HT1080 (cell line): ENCODE measurements at places on chromosomes 7 and 10. TPM values are rescaled to one million over a fixed set of nuclear protein-coding genes. Genes with fewer than 3 reads are reported as not detected.

DNA sequence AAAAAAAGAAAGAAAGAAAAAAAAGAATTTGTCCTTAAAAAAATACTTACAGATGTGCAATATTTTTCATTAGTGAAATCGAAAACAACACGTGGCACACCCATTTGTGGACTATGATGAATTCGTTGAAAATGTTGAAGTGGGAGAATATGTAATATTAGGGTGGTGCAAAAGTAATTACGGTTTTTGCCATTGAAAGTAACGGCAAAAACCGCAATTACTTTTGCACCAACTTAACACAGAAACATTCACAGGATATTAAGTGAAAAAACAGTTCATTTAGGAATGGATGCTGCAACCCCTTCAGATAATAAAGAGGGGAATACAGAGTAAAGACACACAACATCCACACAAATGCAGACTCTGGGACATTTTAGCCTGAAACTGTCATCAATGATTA is 96.0 kb downstream of the CALN1 start:
- DNase-seq = no peak

GRCh38 chr7:17234030-17234397 is 64.4 kb upstream of the AHR start:
- no peak for DNase-seq

- DNase-seq = no peak
These were observed 400.7 kb downstream of the GATA3 start for GRCh38 chr10:8455181-8455580.

- peak; percentile 45 for DNase-seq
These were observed 840.3 kb downstream of the CNTNAP2 start for GRCh38 chr7:146956853-146957252.

- DNase-seq = no peak
These were observed 268.4 kb upstream of the SLC26A5 start for GRCh38 chr7:103714376-103714927.

GRCh38 chr7:133861876-133862275 is 265.3 kb upstream of the LRGUK start:
- no peak for DNase-seq

GRCh38 chr10:93680412-93681047 is 21.9 kb downstream of the FRA10AC1 start:
- peak; percentile 37 for DNase-seq

DNA sequence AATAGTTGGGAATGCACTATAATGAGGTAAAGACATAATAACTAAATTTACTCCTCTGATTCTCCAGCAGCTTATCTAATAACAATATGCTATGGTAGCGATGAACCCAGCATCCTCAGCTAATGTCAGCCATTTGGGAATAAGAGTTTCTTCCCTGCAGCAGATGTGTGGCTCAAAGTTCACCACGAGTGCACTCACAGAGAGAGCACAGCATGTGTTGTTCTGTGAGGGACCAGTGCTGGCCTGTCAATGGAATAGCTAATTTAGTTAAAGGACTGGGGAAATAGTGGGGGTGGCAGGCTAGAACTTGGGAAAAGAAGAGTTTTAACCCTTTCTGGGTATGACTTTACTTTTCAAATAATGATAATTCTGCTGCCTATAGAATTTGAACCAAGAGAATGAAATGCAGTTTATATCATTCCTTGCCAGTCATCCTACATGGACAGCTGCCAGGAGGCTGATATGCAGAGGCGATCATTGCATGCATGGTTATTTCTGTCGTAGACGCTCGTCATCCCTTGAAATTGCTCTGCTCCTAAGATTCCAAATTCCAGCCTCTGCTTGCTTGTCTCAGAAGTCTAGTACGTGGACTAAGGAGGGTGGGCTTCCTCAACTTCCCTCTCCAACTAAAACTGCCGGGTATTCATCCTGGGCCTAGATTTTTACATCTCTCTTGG is 355.6 kb downstream of the RNLS start:
- no peak for DNase-seq

GRCh38 chr7:49714182-49714581 is 59.3 kb upstream of the VWC2 start:
- DNase-seq = no peak

DNA sequence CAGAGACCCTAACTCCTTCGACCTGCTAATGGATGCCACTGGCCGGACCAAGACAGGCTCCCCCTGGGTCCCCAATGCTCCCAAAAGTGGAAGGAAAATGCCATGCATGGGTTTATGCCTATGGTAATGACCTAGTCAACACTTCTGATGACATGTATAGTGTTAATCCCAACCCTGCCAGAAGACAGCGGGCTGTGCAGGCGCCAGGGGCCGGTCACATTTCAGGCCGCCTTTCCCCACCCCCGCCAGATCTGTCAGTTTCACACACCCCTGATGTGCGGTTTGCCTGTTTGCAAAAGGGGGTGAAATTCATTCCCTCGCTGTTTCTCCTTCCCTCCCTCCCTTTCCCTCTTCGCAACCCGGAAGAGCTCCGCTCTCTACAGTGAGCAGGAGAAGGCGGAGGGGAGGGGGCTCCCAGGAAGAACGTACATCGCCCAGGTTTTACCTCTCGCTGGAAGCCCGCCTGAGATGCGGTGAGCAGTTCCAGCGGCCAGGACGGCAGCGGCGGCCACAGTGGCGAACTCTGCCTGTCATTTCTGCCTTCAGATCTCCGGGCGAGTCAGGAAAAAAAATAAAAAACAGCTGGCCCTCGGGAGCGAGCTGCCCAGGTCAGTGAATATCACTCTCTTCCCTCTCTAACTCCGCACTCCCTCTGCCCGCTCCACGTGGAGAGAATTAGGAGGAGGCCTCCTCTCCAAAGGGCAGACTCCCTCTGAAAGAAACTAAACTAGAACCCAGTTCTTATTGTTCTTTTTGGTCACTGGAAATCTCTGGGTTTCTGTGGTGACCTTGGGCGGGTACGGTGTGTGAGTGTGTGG is 9.4 kb upstream of the GATA3 start:
- DNase-seq = no peak

Gene TMEM176B
- 0.07 TPM in 1 of 2 replicates, not detected in the other for total RNA-seq
